ENCODE measurements at places on chromosomes 6 and 20.

- DNase-seq, result no peak
Measured at GRCh38 chr6:163180874-163181541, 233.5 kb upstream of the QKI start.

- DNase-seq, result no peak
Measured at GRCh38 chr6:8020083-8020482, 44.1 kb downstream of the BLOC1S5 start.

- DNase-seq, result no peak
Measured at GRCh38 chr6:113594726-113595125, 262.4 kb upstream of the MARCKS start.

DNA sequence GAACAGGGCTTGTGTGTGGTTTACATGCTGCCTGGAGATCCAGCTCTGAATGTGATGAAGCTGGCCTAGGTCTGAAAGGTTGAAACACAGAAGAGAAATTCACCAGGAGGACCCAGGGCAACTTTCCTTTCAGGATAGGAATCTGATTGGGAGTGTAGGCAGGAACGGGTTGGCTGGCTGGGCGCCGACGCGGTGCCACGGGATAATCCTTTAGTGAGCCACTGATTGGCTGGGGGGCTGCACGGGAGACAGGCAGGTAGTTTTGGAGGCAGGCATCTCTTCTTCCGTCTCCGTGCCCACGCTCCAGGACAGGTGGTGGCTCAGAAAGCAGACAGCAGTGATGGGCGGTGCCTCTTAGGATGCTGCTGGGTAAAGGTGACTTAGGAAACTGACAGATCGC lies 294.6 kb downstream of the CDH4 start:
- no peak for DNase-seq

GRCh38 chr6:112409311-112409710 lies 62.2 kb downstream of the RFPL4B start:
- DNase-seq, result no peak

DNA sequence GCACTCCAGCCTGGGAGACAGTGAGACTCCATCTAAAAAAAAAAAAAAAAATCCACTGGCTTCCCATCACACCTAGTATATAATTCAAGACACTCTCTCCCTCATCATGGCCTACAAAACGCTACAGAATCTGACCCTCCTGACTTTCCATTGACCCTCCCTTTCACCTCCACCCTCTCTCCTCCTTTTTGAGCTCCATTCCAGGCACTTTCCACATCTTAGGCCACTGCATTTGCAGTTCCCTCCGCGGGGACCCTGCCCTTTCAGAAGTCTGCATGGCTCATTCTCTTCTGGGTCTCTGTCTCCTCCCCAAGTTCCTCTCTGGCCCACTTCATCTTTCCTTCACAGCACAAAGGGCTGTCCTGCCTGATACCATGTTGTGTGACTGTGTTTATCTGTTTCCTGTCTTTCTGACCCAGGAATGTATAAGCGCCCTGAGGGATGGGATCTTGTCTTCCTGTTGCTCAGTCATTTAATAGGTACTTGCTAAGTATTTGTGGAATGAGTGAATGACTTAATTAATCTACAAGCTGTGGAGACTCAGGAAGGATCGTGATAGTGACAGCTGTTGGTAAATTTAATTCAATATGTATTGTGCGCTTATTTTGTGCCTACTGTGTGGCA lies 35.2 kb downstream of the NCR2 start:
- no peak for DNase-seq

- no peak for DNase-seq
Measured at GRCh38 chr6:154139892-154140291, 100.9 kb downstream of the OPRM1 start.

DNA sequence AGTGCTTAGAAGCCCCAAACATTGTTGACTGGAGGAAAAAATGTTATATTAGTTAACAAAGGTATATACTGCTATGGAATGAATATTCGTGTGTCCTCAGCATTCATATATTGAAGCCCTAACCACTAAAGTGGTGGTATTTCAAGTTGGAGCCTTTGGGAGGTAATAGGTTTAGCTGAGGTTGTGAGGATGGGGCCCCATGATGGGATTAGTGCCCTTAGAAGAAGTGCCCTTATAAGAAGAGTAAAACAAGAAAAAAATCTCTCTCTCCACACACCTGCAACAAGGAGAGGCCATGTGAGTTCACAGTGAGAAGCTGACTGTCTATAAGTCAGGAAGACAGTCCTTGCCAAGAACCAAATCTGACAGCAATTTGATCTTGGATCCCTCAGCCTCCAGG lies 761.7 kb upstream of the FLRT3 start:
- no peak for DNase-seq

- DNase-seq, result peak; percentile 73
Measured at GRCh38 chr6:25889877-25890853, 16.1 kb upstream of the SLC17A3 start.

DNA sequence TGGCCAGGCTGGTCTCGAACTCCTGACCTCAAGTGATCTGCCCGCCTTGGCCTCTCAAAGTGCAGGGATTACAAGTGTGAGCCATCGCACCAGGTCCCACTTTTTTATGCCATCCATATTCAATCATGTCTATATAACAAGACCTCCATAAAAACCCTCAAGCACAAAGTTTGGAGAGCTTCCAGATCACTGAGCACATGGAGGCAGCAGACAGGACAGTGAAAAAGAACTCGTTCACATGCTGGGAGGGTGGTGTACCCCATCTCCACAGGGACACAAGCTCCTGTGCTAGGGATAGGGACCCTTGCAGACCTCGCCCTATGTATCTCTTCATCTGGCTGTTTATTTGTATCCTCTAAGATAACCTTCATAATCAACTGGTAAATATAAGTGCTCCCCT lies 30.3 kb downstream of the KIF13A start:
- DNase-seq, result no peak

DNA sequence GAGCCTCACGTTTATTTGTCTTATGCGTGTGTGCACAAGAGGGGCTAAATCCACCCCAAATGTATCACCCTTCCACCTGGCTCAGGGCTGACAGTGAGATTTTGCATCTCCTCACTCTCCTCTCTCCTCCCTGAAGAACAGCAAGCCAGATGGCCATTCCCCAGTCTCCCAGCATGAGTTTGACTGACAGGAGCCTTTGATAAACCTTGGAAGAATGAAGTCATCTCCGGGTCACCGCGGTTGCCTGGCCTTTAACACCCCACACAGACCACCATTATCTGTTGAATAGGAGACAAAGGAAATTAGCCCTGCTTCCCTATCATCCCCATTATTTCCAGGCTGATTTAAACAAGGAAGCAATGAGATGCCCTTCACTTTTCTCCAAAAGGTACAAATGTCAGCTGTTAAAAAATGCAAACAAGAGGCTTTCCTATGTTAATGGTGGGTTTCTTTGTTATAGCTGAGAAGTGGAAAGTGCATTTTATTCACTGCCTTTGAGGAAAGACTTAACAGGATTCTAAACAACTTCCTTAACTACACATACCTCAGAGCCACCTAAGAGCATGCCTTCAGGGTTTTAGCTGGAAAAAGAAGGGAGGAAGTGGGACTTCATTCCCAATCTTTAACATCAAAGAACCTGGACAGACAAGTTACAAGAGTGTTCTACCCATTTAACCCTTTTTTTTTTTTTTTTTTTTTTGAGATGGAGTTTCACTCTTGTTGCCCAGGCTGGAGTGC lies 524.8 kb upstream of the ID4 start:
- DNase-seq, result no peak

GRCh38 chr20:58718121-58718563 lies 25.5 kb downstream of the NPEPL1 start:
- no peak for DNase-seq

DNA sequence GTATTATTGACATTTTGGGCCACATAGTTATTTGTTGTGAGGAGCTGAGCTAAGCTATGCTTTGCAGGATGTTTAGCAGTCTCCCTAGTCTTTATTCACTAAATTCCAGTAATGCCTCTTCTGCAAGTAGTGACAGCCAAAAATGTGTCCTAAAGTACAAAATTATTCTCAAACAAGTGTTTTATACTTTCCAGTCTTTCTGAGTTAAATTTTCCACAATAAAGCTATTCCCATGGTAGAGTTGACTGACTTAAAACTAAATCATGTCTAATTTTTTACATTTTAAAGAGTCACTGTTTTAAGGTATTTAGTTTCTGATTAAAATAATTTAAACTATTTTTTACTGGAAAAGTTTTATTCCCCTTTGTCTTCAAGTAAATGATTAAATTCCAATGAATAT lies 717.8 kb upstream of the HS3ST5 start:
- no peak for DNase-seq

DNA sequence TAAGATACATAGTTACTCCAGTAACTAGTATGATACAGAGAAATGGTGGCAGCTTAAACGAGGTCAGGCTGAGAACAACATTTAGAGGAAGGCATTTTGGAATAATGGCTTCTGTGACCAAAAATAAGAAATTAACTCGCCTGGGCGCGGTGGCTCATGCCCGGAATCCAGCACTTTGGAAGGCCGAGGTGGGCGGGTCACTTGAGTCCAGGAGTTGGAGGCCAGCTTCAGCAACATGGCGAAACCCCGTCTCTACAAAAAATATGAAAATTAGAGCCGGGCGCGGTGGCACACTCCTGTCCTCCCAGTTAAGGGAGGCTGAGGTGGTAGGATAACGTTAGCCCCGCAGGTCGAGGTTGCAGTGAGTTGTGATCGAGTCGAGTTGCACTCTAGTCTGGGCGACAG lies 1.8 kb downstream of the IGF2R start:
- no peak for DNase-seq

- no peak for DNase-seq
Measured at GRCh38 chr6:164832410-164832809, 477.0 kb downstream of the C6orf118 start.

DNA sequence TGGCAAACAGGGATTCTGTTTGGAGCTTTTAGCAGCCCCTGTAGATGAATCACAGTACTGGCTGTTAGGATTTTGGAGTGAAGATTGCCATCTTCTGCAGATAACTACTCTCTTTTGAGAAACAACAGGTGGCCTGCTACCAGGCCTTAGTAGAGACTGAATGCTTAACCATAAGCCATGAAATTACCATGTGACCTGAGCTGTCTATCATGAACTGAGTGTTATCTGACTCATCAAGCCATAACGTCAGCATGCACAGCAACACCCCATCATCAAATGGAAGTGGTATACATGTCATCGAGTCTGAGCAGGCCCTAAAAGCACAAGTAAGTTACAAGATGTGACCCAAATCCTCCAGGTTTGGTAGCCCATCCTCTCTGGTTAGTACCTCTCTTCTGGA lies 132.6 kb downstream of the GPR63 start:
- DNase-seq, result no peak
